ENCODE measurements at places on chromosomes 5 and 9.

DNA sequence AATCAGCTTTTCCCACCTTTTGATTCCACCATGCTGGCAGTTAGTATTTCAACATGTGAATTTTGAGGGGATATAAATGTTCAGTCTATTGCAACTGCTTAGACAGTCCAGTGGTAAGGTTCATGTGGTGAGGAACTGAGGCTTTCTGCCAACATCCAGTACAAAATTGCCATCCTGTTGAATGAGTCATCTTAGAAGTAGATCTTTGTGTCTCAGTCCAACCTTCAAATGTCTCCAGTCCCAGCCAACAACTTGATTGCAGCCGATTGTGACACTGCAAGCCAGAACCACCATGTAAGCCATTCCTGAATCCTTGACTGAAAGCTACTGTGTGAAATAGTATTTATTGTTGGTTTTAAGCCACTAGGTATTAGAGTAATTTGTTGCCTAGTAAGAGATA is 331.5 kb upstream of the GRIN3A start:
- peak; percentile 51 for DNase-seq

- DNase-seq = no peak
Measured at GRCh38 chr5:111960476-111961215, 203.7 kb upstream of the NREP start.

- DNase-seq = no peak
Measured at GRCh38 chr5:157599565-157599964, 24.0 kb upstream of the ADAM19 start.

- no peak for DNase-seq
Measured at GRCh38 chr5:285991-286557, 14.6 kb downstream of the PDCD6 start.

- DNase-seq = no peak
Measured at GRCh38 chr9:136861874-136862457, 4.1 kb downstream of the EDF1 start.

DNA sequence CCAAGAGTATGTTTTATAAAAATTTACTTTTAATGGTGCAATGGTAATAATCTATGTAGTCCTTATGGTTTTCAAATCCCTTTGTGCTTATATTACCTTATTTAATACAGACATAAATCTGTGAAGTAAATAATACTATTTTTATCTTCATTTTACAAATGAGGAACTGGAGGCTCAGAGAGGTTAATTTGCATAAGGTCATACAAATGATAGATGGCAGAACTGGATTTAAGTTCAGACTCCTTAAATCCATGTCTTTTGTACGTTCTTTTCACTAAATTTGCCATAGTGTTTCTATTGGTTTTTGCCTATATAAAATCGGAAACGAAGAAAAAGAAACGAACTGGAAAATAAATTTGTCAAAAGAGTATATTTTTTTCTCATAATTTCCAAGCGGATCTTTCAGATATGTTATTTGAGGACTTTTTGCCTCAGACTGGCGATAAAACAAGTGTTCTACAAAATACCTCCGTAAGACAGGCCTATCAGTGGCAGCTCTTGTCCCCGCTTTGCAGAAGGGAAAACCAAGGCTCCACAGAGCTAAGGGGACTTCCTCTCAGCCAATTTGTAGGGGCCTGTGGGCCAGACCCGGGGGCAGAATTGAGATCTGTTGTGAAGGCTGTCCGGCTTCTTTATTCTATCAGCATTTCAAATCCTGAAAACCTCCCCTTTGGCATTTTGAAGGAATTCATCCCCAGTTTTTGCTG is 1.1 kb upstream of the TNFAIP8 start:
- DNase-seq = no peak

DNA sequence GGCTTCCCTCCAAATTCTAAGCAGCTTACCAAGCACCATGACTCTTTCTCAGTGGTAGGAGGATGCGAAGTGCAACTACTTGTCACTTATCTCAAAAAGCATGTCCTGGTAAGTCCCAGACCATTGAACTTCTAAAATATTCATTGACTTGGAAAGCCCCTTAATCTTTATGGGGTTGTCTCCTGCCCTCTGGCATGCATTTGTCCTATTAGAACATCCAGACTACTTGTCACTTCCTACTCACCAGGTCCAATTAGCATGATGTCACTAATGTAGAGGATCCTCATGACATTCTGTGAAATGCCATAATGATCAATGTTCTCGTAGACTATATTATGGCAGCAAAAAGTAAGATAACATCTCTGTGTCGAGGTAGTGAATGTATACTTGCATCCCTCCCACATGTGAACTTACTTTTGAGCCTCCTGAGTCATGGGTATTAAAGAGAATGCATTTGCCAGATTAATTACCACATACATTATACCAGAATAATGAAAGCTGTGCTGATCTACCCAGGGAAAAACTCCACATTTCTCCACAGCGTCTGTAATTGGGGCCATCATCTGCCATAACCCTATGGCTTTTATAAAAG is 63.5 kb upstream of the RAD23B start:
- DNase-seq = no peak

DNA sequence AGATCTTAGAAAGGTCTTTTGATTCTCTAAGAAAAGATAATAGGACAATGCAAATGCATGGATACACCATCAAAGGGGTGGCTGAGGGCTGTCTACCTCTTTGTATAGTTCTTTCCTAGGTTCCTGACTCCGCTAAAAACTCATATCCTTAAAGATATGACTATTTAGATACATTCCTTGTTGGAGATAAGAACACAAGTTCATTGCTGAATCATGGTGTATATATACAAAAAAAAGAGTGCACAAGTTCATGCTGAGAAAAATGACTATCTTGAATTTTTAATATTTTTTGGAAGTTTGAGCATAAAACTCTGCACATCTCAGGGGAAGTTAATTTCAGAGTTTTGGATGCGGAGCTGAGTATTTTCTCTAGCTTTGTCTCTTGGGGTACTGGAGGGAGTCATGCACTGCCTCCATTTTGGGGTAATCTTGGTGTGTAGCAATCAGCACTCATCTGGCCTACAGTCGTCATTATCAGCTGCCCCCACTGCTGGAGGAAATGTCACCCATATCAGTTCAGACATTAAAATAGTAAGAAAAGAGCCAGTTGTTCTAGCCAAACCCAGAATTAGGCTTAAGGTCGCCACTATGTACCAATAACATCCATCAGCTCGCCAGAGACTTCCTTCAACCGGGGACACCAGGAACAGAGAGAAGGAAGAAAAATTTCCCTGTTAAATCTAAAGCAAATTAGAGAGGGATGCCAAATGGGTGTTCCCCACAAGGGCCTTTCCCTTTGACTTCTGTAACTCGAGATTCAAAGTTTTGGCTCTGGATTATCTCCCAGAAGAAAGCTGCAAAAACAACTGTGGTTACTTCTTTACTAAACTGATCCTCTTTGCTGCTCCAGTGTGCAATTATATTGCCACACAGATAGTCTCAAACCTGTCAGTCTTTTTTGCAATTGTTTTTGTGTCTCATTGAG is 49.0 kb downstream of the PTTG1 start:
- DNase-seq = peak; percentile 59

Data from brain microvascular endothelial cell (primary cell).